Suppressor macrophage (primary cell): ENCODE measurements at places on chromosomes 5 and 9.

GRCh38 chr9:135971111-135971766 is 10.1 kb upstream of the UBAC1 start:
- DNase-seq: no peak

- no peak for DNase-seq
Measured at GRCh38 chr9:13428766-13429165, 149.3 kb upstream of the MPDZ start.

- DNase-seq: no peak
Measured at GRCh38 chr9:28105001-28105400, 531.7 kb upstream of the C9orf72 start.

- no peak for DNase-seq
Measured at GRCh38 chr5:115788440-115788839, 28.0 kb downstream of the CDO1 start.

GRCh38 chr9:99150451-99151171 is 45.7 kb downstream of the TGFBR1 start:
- DNase-seq: no peak

- DNase-seq: peak; percentile 10
Measured at GRCh38 chr9:115234094-115234493, 116.1 kb upstream of the TNC start.

DNA sequence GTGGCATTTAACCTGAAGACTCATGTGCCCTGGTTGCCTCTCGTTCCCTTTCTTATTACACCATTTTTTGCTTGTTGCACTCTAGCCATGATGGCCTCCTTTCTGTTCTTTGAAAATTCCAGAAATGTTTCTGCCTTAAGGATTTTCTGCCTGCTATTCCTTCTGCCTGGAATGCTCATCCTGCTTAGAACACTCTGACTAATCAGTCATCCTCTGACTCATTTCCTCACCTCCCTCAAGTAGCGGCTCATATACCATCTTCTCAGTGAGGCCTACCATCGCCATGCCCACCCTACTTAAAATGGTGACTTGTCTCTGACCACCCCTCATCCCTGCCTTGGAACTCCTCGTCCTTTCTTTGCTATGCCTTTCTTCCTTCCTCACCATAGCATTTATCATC is 68.8 kb downstream of the KIF4B start:
- no peak for DNase-seq

DNA sequence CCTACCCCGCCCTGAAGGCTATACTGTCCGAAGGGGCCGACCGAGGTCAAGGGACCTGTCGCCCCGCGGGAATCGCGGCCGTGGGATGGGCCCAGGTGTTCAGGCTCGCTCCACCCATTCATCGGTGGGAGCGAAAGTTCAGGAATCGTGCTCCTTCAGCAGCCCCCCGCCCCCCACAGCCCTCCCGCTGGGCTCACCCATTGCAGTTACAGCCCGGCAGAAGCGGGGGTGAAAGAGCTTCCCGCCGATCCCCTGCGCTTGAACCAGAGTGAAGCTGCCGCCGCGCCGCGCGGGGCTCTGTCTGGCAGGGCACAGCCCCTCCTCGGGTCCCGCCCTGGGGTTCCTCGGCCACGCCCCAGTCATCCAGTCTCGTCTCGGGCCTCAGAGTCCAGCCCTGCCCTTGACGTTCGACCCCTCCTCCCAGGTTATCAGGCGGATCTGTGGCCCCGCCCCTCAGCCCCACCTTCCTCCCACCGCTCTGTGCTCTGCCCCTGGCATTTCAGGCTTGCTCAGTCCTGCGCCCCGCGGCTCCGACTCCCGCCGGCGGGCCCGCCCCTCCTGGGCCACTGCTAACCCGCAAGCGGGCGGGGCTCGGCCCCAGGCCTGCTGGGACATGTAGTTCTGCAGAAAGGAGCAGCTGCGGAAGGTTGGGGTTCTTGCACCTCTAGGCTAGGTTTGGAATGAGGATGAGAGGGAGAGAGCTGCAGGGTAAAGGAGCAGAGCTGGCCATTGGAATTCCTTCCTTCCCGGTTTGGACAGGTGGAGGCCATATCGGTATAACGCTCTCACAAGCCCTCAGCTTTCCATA is at the start of gene MYORG:
TSS of gene MYORG (minus strand) at position 303 of the 808 bp plus-strand sequence. CDS start 3,955 bp downstream, outside the sequence.
- peak; percentile 95 for DNase-seq
